Pulmonary artery endothelial cell (primary cell): ENCODE measurements at places on chromosomes 6 and 20. TPM values are rescaled to one million over a fixed set of nuclear protein-coding genes. Genes with fewer than 3 reads are reported as not detected.

ZNF391 gene
- total RNA-seq = 0.20 and 0.71 TPM in 2 replicates

C6orf15 gene
- total RNA-seq = not detected in 2 replicates

ARMC2 gene
- total RNA-seq = 0.99 and 1.1 TPM in 2 replicates

STX7 gene
- total RNA-seq = 54.1 and 73.0 TPM in 2 replicates

PCIF1 gene
- 8.8 and 9.3 TPM in 2 replicates for total RNA-seq

CYP24A1 gene
- total RNA-seq = not detected in 2 replicates

ZNF343 gene
- total RNA-seq = 9.0 and 16.3 TPM in 2 replicates

PTCRA gene
- not detected in 2 replicates for total RNA-seq

CST7 gene
- not detected in 2 replicates for total RNA-seq
